Osteocyte (in vitro differentiated cells): ENCODE measurements at places on chromosomes 3 and 15. TPM values are rescaled to one million over a fixed set of nuclear protein-coding genes. Genes with fewer than 3 reads are reported as not detected.

The PLSCR2 gene
- not detected in 2 replicates for total RNA-seq

The TBCCD1 gene
- 15.6 and 16.4 TPM in 2 replicates for total RNA-seq

The NUP210 gene
- 1.4 and 1.5 TPM in 2 replicates for total RNA-seq

The ST8SIA2 gene
- 2.1 and 3.5 TPM in 2 replicates for total RNA-seq

The GPR149 gene
- not detected in 2 replicates for total RNA-seq

The CPA3 gene
- total RNA-seq, result not detected in 2 replicates

The KLF15 gene
- 5.7 and 7.2 TPM in 2 replicates for total RNA-seq

The KBTBD13 gene
- total RNA-seq, result not detected in 2 replicates

The KLHL40 gene
- not detected in 2 replicates for total RNA-seq

The PARL gene
- 45.5 and 52.3 TPM in 2 replicates for total RNA-seq

DNA sequence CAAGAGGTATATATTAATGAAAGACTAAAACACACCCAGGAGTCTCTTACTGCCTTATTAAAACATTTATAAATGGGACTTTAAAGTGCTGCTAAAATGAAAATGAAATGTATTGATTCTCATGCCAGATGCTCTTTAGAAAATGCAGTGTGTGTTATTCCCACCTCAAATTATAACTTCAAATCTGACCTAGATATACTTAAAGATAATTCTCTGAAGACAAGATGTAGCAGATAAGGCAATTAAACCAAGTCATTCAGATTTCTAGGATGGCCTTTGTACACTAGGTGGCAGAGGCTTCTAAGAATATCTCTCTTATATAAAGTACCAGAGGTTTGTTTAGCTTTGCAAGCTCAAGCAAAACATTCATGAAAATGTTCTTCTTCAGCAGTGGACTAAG, 26.9 kb upstream of the GOLGA8B start:
- no peak for DNase-seq

DNA sequence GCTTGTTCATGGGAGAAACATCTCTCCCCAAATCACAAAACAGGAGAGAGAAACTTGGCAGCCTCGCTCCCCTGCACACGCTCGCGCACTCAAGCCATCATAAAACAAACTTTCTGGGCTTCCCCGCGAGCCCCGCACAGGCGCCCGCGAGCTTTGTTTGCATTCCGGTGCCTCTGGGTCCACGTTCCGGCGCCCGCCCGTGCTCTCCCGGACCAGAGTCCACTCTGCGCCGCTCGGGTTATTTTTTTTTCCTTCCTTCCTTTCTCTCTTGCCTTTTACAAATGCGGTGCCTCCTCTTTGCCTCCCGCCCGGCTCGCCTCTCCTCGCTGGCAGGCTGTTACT, 363 bp downstream of the MAGI1 start:
- no peak for DNase-seq

GRCh38 chr3:101084404-101084803, 91.2 kb upstream of the ABI3BP start:
- no peak for DNase-seq

GRCh38 chr15:47432826-47433225, 284.5 kb upstream of the SEMA6D start:
- no peak for DNase-seq

DNA sequence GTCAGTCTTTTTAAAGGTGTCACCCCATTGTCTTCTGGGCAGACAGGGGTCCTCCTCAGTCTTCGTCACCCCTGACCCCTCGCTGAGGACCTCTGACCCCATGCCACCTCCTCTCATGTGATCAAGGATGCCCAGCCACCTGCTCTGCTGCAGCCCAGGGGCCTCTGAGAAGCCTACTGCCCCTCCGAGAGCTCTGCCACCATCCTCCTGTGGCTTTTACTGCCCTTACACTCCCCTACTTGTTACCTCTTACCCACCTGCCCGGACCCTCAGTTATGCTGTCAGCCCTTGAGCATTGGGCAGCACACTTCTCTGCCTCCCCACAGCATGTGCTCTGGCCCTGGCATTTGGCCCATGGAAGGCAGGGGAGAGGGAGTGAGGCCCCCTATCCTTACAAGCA, 123.2 kb downstream of the LRRK1 start:
- DNase-seq, result no peak

GRCh38 chr3:143831208-143831607, 17.1 kb downstream of the SLC9A9 start:
- DNase-seq, result no peak

GRCh38 chr3:39990532-39990931, 181.1 kb downstream of the MYRIP start:
- DNase-seq, result no peak

GRCh38 chr3:150840802-150841515, 64.3 kb downstream of the MINDY4B start:
- DNase-seq, result no peak

GRCh38 chr15:68211656-68212320, 6.7 kb upstream of the CALML4 start:
- no peak for DNase-seq

GRCh38 chr3:181879926-181880325, 168.2 kb downstream of the SOX2 start:
- DNase-seq, result no peak

GRCh38 chr3:111143-112069, 85.2 kb upstream of the CHL1 start:
- DNase-seq, result no peak

GRCh38 chr3:50221051-50221410, 15.0 kb upstream of the GNAI2 start:
- DNase-seq, result no peak

GRCh38 chr15:31207246-31207645, 105.7 kb upstream of the TRPM1 start:
- no peak for DNase-seq

DNA sequence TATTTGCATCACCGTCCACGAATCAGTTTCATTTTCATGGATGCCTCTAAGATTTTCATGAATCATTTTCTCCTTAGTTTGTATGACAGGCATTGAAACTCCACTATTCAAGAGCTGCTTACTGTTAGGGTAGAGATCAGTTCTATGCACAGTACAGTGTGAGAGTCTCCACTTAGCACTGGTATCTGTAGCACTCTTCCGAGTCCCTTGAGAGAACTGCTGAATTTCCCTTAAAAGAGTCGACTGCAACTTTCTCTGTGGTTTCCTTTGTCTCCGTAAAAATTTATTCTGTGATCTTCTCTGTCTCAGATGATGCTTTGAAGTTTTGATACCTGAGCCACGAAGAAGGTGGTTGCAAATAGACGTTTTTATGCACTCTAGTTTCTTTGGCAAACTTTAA, 14.8 kb downstream of the GTPBP8 start:
- DNase-seq, result no peak

DNA sequence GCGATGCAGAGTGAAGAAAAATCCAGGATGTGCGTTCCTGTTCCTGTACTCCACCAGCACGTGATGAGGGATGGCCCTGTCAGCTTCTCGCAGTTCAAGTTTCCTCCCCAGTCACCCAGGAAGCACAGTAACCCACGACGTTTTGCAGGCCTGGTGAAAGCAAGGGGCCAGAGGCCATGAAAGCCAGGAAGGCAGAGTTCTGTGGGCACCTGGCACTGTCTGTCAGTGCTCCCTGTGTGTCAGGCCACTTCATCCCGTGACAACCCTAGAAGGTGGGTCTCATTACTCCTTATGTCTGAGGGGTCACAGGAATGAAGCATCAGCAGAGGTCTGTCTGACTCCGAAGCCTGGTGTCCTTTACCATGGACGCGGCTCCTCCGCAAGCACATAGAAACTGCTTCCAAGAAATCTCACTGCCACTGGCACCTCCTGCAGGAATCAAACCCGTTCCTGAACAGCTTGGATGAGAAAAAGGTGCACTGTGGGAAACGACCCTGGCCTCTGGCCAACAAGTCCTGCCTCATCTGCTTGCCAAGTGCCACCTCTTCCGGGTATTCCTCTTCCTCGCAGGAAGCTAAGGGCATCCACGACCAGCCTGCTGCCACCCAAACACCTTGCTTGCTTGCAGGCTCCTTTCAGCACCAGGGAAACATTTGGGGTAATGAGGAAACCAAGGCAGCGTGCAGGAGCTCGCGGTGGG, 14.6 kb downstream of the RAB43 start:
- no peak for DNase-seq

DNA sequence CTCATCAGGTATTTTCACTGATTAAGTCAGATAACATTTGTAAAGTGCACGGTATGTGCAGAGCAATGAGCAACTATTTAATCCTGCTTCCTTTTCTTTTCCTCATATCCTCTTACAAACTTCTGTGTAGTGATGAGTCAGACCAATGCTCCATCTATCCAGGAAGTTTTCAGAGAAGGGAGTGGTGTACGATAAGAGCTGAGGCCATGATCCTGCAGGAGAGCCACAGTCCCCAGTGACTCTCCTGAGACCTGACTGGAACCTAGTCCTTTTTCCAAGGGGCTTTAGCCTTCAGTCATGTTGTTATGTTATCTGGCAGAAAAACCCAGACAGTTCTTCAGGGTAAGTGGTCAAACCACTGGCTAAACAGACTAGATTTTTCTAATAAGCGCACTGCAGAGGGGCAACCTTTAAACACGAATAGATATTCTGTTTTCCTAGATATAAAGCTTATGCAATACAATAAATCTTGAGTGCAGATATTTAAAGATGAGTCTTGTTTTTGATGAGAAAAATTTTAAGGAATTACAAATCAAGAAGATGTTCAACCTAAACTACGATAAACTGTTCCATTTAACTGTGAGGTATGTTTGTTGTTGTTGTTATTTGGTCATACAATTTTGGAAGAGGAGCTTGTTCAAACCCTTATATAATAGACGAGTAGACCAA, 110.5 kb upstream of the RAP2B start:
- DNase-seq, result no peak

DNA sequence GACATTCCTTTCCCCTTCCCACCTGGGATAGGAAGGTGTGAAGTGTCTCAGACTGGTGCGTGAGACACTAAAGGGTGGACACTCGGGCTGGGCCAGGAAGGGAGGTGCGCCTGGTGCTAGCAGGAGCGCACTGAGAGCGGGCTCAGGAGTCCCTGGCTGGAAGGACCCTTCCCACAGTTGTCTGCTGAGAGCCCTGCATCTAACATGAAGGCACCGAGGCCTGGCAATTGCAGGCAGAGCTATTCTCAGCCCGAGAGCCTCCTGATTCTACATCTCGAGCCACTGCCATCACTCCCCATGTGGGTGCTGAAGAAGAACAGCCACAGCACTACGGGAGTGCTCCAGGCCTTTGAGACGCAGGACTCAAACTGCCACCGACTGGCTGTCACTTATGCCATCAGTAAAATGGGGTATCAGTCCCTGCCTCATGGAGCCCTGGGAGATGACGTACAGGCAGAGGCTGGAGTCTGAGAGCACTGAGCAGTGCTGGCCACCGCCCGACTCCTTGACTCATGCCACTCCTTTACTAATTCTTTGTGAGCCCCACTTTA, 159.4 kb downstream of the KLF13 start:
- peak; percentile 71 for DNase-seq

DNA sequence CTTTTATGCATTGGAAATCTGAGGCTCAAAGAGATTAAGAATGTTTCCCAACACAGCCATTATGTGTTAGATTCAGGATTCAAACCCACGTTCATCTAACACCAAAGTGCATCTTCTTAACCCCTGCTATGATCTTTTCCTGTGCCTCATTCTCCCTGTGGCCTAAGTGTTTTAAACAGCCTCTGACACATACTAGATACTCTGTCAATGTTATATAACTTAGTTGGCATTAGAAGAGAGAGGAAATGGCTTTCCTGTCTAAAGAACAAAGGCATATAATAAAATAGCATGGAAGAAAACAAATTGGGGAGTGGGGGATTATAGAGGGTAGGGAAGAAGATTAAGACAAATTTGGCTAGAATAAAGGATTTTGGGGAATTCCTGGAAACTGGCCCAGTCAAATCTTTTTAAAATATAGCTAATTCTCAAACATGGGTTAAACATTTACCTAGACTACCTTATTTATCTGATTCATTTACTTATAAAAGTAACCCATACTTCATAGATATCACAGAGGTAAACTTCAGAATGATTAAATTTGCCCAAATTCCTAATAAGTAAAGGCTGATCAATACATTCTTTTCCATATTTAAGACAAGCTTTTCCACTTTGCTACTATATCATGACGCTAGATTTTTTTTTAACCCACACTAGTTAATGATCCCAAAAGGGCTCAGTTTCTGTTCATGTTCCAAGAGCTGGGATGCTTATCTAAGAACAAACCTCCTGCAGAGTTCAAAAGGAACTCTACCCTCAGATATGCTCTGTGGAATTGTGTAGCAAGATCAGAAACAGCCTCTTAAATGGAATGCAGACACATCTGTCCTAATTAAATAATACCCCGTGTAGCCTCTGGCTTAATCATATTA, 122.9 kb upstream of the PTPRG start:
- no peak for DNase-seq

DNA sequence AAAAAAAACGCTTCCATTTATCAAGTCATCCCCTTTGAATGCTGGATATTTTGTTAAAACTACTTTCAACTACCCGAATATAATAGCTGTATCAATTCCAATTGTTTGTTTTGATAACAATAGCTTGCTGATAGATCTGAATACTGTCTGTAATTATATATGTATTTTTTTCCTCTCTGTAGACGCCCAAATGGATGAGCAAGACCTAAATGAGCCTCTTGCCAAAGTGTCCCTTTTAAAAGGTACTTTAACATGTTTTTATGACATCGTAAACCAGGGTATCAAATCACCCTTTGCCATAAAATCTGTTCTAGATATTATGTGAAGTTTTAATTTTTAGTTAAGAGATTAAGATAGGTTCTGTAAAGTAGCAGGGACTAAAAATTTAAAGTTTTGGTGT, 111.5 kb upstream of the FLNB start:
- DNase-seq, result no peak

GRCh38 chr3:149258298-149258697, 36.7 kb upstream of the CP start:
- DNase-seq, result no peak

GRCh38 chr3:21705769-21706168, 45.2 kb downstream of the ZNF385D start:
- DNase-seq, result no peak

DNA sequence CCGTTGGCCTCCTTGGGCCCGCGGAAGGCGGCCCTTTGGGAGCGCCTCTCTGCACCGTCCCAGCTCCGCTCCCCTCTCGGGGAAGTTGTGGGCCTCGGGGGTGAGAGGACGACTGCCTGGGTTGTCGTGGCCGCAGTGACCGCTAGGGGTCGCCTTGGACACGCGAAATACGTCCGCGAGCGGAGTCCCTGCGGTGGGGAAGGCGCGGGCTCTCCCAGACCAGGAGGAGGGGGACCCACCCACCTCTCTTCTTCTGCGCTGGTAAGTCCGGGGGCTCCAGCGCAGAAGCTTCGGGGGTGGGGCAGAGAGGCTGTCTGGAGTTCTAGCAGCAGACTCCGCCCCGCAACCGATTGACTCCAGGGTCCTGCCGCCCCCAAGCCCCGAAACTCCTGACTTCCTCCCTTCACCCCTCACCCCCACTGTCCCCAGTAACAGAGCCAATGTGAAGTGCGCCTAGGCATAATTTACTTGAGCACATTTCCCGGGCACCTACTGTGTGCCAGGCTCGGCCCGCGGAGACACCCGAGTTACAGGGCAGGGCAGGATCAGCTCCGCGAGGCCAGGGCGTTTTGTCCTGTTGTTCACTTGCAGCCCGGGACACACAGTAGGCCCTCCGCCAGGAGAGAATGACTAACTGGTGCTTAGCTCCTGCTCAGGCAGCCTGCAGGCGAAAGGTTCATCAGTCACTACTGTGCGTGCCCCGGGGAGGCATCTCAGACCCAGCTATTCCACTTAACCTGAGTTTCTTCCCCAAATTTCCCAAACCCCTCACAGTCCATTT, 32.8 kb downstream of the DNASE1L3 start:
- peak; percentile 96 for DNase-seq

- DNase-seq, result peak; percentile 57
Observed at GRCh38 chr15:101242160-101242998, 9.5 kb downstream of the CHSY1 start.

- DNase-seq, result no peak
Observed at GRCh38 chr3:81980596-81981494, 219.4 kb upstream of the GBE1 start.

- DNase-seq, result no peak
Observed at GRCh38 chr3:22732641-22733040, 470.5 kb upstream of the UBE2E2 start.
